Substantia nigra (tissue), 51 donors: ENCODE measurements at places on chromosomes 1 and 21.

- DNase-seq = no peak
Measured at GRCh38 chr1:10498231-10498630, 23.5 kb downstream of the PEX14 start.

GRCh38 chr1:174217787-174218574 is 58.7 kb downstream of the RABGAP1L start:
- no peak for DNase-seq

GRCh38 chr1:2195785-2196184 is 1.2 kb upstream of the FAAP20 start:
- no peak for DNase-seq

- DNase-seq = no peak
Measured at GRCh38 chr21:44950351-44950750, 10.5 kb downstream of the SLX9 start.

DNA sequence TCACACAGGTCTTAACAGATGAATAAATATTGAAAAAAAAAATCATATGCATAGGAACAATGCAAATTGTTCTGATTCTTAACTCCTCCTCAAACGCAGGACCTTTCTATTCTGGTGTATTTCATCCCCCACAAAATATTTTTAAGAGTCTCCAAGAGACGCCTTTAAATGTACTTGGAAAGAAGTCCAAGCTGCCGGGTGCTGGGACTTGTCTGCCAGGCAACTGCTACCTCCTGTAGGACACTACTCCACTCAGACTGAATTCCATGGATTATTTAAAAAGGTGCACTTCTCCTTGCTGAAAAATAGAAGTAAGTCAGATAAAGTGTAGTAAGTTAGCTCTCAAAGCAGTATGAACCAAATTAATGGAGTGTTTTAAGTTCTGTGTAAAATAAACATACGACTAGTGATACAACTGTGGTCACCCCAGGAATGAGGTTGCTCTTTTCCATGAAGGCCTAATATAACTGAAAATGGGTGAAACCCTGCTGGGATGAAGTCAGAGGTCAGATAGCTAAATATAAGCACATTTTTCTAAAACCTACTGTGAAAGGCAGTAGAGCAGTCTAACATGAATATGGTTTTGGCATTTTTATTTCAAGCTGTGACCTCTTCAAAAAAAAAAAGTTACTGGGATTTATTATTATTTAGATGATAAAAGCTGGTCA is 189.2 kb upstream of the PBX1 start:
- no peak for DNase-seq
